ENCODE measurements at places on chromosomes 4 and X. TPM values are rescaled to one million over a fixed set of nuclear protein-coding genes. Genes with fewer than 3 reads are reported as not detected.

- DNase-seq, result no peak
Observed at GRCh38 chr4:13539619-13540445, 4.5 kb downstream of the NKX3-2 start.

- no peak for DNase-seq
Observed at GRCh38 chrX:118627084-118627758, 100.2 kb upstream of the IL13RA1 start.

Gene PHEX
- total RNA-seq, result 0.49 TPM

Gene MTNR1A
- not detected for total RNA-seq

Gene TGIF2LX
- not detected for total RNA-seq

DNA sequence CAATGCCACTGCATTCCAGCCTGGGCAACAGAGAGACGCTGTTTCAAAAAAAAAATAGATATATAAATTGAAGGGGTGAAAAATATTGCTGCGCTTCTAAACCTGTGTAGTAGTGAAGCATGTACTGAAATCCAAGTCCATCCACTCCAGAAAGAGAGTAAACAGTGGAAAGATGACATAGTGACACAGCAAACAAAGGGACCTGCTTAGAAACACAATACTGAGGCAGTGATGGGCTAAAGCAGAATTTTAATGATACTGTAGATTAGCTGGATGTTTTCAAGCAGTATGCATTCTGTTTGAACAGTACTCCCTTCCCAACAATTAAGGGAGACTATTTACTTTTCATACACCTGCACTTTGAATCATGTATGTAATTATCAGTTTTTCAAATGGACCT is 42.5 kb downstream of the TFDP3 start:
- DNase-seq, result no peak

DNA sequence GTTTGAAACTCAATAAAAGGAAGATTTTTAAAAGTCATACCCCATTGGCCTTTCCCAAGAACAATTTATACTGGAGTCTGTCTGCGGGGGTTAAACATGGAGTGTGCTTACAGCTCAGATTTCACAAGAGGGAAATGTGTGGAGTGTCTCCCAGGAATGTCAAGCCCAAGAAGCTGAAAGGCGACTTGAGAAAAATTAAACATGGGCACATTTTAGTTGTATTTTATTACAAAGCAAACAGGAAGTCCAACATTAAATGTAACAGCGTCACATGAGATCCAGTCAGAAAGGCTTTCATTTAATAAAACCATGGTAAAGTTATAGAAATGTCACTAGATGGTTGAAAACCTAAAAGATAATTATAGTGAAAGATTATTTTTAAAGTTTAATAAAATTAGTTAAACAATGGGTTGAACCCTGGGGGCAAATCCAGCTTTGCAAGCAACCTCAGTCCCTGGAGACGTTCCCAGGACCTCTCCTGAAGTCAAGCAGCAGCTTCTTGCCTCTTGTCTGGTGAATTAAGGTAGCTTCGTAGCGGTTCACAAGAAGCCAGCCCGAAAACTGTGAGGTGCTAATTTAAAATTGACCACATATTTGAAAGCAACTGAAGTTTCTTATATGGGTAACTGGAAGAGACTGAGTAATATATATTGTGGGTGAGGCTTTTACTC is 168.4 kb upstream of the EDNRA start:
- no peak for DNase-seq

DNA sequence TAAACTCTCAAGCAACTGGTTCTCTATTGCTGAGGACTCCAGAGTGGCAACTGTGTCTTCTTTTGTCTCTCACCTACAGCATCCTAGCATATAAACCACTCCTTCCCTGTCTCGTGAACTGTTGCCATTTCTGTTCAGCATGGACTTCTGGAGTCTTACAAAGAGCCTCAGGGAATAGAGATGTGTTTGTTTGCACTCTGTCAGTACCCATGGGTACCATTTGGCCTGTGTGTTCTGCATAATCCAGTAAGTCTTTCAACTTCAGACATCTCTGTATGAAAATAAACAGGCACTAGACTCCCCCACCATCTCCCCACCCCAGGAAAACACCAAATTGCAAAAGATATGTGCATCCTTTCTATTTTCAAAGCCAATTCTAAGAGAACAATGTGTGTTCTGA is 1351.6 kb upstream of the PABPC4L start:
- DNase-seq, result no peak

DNA sequence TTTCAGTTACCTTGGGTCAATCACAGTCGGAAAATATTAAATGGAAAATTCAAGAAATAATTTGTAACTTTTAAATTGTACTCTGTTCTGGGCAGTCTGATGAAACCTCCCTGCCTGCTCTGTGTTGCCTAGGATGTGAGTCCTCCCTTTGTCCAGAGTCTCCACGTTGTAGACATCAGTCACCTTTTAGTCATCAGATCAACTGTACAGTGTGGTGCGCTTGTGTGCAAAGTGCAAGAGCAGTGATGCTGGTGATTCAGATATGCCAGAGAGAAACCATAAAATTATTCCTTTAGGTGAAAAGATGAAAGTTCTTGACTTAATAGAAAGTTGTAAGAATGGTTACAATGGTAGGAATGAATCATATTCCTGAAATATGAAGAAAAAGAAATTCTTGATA is 1.4 kb downstream of the SPATA4 start:
- DNase-seq, result no peak

DNA sequence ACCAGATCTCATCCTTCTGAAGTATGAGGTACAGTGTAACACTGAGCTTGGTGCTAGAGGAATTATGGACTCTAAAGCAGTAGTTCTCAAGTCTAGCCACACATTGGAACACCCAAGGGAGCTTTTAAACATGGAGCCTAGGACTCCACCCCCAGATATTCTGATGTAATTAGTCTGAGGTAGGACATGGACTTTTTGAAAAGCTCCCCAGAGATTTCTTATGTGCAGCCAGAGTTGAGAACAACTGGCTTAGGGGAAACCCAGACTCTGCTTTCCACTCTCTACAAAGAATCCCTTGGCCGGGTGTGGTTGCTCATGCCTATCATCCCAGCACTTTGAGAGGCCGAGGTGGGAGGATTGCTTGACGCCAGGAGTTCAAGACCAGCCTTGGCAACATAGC is 11.6 kb upstream of the GDPD2 start:
- DNase-seq, result no peak

DNA sequence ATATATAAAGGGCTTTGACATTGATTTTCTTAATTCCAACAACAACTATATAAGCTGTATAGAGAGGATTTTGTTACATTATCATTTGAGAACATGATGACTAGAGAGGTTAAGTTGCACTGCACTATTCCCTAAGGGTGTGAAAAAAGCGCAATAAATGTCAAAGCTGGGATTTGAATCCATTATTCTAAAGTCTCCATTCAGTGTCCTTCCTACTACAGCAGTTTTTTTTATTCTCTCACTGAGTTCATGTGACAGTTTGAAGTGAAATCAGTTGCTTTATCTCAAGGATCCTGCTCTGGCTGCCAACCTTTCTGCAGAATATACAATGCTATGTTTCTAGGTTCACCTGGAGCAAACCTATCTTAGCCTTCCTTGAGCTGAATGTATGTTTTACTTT is 177.5 kb downstream of the ANKRD50 start:
- DNase-seq, result no peak

Gene LETM1
- 67.5 TPM for total RNA-seq

DNA sequence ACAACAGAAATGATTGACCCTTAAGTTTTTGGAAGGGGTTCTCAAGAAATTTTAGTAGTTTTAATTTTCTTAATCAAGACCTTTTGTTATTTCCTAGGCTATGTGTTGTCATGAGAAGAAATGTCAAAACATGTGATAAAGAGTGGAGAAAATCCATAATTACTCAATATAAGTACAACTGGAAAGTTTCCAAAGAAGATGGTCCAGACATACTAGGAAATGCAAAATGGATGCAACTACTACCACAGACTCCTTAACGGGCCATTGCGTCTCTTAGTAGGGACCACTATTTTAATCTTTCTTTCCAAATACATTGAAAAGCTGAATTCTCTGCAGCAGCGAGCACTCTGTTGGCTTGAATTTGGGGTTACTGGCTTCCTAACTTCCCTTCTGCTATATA is 148.8 kb downstream of the NWD2 start:
- no peak for DNase-seq

DNA sequence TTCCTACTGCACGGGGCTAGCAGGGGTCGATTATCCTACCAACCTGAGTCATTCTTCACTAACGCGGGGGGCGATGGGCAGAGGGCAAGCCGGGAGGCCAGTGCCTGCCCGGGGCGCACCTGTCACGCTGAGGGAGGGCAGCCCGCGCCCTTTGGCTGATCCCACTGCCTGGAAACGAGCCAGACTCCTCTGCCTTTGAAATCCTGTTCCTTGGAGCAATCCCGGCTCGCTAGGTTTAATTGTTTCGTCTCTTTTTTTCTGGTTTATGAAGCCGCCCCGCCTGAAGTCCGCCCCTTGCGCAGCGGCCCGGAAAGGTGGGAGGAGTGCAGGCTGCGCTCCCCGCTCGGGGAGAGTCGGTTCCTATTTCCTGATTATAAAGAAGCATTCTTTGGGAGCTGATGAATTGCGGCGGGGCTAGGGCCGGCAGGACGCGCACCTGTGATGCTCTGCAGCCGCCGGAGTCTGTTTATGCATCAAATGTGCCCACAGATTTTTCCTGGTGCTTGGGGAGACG is 484.2 kb downstream of the BCOR start:
- DNase-seq, result no peak

Gene FGFBP1
- total RNA-seq, result 61.9 TPM

DNA sequence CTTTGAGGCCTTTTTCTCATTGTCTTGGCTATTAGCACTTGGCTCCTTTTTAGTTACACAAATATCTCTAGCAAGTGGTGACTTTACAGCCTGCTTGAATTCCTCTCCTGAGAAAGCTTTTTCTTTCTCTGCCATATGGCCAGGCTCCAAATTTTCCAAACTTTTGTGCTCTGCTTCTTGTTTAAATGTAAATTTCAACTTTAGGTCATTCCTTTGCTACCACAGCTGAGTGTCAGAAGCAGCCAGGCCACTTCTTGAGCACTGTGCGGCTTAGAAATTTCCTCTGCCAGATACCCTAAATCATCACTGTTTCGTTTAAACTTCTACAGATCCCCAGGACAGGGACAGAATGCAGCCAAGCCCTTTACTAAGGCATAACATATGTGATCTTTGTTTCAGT is 222.4 kb downstream of the FBXO8 start:
- DNase-seq, result no peak

Gene GEMIN8
- 16.5 TPM for total RNA-seq

Gene MAML3
- 16.2 TPM for total RNA-seq

GRCh38 chr4:6655924-6656323 is 15.4 kb downstream of the MRFAP1 start:
- DNase-seq, result no peak

DNA sequence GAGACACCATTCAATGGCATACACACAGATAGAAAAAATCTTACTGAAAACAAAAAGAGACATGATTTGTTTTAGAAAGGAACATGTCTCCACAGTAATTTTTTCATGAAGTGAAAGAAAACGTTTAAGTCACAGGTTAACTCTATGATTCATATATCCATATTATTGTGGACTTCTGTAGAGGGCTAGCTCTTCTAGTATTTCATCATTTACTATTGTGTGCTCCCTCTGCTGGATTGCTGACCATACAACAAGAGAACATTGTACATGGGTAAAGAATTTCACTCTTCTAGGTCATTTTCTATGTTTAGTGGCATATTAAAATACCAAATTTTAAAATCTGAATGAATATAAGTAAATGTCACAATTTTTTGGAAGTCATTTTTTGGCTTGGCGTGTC is 91.8 kb upstream of the POU3F4 start:
- no peak for DNase-seq

Gene NAP1L2
- 4.7 TPM for total RNA-seq

DNA sequence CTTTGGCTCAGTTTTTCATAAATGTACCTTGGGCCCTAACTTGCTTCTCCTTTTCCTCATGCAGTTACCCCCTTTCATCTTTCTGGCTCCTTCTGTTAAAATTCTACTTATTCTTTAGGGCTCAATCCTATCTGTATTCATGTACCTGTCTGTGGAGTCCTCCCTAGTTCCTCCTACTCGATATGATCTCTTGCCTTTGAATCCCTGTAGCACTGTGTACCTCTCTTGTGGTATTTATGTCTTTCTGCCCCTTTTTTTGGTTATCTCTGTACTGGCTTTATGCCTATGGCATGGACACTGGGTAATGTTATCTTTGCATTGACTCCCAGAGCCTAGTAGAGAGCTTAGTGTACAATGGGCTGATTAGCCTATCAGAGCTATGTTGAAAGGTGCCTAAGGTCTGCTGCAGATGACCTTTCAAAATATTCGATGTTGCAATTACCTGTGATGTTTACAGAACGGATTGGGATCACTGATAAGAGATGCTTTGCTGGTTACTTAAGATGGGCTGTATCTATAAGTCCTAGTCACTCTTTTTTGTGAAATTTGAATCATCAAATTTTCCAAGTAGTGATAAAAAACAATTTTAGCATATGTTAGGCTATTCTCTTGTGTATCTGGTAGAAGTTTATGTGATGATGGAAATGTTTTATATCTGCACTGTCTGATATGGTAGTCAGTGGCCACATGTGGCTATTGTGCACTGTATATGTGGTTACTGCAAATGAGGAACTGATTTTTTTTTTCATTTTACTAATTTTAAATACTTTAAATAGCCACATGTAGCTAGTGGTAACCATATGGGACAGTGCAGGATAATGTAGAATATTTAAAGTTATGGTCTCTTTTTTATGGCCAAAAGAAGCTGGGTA is 33.5 kb downstream of the TMEM164 start:
- DNase-seq, result no peak

DNA sequence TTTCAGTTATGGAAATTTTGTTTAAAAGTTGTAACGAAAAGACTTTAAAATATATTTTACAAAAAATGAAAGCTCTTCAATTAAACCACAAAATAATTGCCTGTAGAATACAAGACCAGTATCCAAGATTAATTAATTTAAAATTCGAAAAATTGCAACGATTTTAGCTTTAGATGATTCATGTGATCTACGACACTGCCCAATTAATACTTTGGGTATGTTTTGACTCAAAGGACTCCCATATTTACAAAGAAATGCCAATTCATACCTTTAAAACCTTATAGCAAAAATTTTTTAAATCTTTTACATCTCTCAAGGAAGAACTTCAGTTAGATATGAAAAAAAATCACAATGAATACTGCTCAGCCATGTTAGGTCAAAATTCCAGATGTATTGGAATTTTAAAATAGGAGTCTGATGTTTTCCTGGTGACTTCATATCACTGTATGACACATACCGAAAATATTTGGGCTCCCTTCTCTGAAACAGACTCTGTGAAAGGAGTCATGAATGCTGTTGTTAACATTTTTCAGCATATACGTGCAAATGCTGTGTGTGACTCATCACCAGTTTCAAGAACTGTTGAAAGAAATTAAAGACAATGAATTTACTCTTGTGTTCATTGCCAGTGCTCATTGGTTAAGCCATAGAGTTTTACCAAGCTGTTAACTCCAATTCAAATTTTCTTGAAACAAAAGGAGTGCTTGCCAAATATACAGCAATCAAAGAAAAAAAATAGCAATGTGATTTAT is 13.8 kb upstream of the SMS start:
- DNase-seq, result no peak

GRCh38 chrX:47321823-47322371 is 48.5 kb upstream of the ZNF157 start:
- DNase-seq, result no peak

Gene SRPX2
- 50.6 TPM for total RNA-seq

GRCh38 chrX:126723881-126724280 is 95.6 kb upstream of the PRR32 start:
- no peak for DNase-seq

- no peak for DNase-seq
Observed at GRCh38 chr4:141153751-141154510, 20.7 kb upstream of the RNF150 start.

Gene P2RY8
- 0.74 TPM for total RNA-seq

- DNase-seq, result no peak
Observed at GRCh38 chr4:122476745-122477144, 20.2 kb upstream of the IL2 start.

GRCh38 chr4:88033309-88033708 is 25.9 kb downstream of the PKD2 start:
- DNase-seq, result no peak

Measured in vagina (tissue), 2 donors.